ENCODE measurements at places on chromosomes 13 and 19. TPM values are rescaled to one million over a fixed set of nuclear protein-coding genes. Genes with fewer than 3 reads are reported as not detected.

The CA11 gene
- total RNA-seq = 9.5 TPM

The FOXO1 gene
- 29.4 TPM for total RNA-seq

The LATS2 gene
- 44.1 TPM for total RNA-seq

- DNase-seq = no peak
Observed at GRCh38 chr19:5831159-5831558, 8.3 kb downstream of the FUT6 start.

DNA sequence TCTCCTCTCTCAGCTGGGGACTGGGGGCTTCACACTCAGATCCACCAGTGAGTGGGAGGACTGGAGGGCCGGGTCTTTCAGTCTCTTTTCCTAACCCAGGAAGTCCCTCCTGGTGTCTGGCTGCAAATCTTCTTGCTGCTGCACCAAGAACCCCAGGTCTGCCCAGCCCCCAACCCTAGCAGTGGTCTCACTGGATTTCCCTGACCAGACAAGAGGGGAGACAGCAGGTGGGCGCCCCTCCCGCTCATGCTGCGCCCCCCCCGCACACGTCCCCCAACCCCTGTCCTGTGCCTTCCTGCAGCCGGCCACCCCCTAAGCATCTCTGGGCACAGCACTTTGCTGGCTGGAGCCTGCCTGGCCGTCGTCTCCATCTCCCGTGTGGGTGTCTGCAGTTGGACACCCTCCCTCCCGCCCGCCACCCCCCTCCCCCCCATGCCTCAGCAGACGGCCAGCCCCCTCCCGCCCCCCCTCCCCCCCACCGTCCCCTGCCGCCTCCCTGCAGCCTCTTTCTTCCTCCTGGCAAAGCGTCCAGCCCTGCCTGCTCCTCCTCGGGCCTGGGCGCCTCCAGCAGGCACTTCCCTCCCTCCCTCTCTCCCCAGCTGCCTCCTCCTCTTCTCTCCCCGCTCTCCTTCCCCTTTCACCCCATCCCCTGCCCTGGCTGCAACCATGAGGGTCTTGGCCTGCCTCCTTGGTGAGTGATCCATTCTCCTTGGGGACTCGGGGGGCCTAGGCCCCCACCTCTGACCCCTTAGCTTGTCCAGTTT lies at the start of gene SSC5D:
TSS of gene SSC5D (plus strand) at position 513 of the 764 bp plus-strand sequence. CDS start at position 667, 154 bp downstream.
- DNase-seq = no peak

DNA sequence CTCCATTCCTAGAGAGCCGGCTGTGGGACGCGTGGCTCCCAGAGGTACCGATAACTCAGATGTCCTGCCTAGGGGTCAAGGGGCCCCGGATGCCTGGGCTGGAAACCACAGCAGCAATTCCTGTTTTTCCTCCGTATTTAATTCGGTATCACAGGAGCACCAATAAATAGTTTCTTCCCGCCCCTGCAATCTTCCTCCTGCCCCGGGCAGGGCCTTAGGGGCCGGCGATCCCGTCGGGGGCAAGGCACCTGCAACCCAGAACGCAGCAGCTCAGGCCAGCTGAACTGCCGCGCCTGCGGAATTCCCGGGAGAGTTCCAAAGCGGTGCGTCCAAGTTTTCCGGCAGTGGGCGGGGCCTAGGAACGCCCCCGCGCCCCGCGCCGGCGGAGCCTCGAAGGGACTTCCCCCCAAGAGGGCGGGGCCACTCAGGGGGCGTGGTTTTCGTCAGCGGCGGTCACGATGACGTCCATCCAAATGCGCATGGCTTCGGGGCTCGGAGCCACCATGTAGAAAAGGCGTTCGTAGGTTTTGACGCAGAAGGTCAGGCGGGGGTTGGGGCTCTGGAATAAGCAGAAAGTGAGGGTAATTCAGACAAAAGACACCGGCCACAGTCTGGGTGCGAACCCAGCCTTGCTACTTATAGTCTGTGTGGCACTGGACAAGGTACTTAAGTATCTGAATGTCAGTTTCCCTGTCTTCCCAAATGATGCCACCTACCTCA lies 9.7 kb upstream of the LYPD3 start:
- peak; percentile 97 for DNase-seq

GRCh38 chr13:48400090-48400694 lies 12.7 kb downstream of the LPAR6 start:
- DNase-seq = no peak

DNA sequence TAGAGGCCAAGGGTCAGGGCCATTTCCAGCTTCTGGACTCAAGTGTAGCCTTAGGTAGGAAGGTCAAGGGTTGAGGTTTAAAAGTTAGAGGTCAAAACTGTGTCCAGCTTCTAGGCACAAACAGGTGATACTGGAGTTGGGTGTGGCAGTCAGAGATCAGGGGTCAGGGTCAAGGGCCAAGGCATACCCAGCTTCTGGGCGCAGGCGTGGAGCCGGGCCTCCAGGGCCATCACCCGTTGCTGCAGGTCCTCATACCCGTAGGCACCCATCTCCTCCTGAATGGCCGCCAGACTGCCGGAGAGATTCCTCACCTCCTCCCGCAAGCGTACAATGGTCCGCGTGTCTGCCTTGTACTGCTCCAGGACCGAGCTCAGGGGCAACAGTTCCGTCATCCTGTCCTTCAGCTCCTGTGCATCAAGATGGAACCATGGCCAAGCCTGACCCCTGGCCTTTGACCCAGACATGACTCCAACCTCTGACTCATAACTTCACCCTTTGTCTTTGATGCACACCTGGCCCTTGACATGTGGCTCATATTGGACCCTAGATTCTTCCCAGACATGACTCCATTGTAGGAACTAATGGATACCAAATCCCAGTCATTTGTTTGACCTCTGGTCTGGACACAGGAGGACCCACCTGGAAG lies 22.1 kb downstream of the PIN1 start:
- DNase-seq = no peak

- DNase-seq = no peak
Observed at GRCh38 chr13:20713014-20713376, 9.5 kb downstream of the IL17D start.
